HEK293T (cell line): ENCODE measurements at places on chromosomes 2 and 18.

DNA sequence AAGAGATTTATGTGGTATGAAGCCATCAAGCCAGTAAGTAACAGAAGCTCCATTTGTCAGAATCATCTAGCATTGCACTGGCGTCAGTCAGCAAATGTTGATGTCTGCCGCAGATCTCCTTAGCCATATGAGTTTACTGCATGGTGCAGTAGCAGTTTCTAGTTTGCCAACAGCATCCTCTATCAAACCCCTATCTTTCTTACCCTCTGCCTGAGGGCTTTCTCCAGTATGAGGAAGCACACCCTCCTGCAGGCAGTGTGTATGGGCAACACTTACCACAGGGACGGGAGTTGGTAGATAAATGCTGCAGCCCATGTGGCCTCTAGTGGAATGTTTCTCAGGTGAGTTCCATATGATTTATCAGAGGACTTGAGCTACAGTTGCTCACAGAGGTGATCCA lies 63.7 kb downstream of the EFEMP1 start:
- DNase-seq, result no peak

DNA sequence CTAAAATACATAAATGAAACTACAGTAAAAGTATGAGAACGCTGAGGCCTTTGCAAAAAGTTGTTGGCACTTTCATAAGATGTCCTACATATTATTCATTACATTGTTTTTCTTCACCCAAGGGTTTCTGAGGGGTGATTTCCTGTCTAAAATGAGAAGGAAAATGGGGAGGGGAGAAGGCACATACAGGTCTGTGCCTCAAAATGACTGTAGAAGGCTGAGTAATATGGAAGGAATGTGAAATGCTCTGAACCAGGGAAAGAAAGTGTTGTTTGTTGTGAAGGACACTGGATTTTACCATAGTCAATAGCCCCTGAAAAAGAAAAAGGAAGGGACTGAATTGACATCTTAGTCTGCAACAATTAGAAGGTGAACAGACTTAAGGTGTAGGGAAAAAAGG lies 99.5 kb upstream of the RNF152 start:
- DNase-seq, result no peak

DNA sequence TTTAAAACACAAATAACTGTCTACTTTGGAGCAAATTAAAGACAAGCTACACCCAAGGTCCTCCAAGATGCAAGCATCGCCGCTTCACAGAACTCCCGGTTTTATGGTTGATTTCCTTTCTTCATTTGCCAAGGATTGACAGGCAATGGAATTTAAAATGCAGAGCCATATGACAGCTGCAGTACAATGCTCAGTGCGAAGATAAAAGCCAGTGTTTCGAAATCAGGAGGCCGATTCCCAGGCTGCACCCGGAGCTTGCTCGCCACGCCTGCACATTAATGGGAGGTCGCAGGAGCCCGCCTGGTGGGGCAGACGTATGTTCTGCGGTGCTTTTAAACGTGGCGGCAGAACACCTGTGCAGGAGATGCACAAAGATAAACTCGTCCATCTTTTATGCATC lies 727.6 kb upstream of the SOX11 start:
- DNase-seq, result no peak

DNA sequence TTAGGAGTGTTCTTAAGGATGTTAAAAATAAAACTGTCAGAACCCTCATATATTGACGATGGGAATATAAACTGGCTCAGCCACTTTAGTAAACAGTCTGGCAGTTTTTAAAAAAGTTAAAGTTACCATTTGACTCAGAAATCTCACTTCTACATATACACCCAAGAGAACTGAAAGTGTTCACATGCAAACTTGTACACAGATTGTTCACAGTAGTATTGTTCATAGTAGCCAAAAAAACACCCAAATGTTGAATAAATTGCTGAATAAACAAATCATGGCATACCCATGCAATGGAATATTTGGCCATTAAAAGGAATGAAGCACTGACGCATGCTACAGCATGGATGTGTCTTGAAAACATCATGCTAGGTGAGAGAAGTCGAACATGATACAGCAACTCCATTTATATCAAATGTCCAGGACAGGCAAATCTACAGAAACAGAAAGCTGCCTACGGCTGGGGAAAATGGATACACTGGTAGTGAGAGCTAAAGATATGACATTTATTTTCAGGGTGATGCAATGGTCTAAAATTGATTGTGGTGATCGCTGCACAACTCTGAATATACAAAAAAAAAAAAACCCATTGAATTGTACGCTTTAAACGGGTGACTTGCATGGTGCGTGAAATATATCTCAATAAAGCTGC lies 10.1 kb downstream of the RPL31 start:
- DNase-seq, result no peak

DNA sequence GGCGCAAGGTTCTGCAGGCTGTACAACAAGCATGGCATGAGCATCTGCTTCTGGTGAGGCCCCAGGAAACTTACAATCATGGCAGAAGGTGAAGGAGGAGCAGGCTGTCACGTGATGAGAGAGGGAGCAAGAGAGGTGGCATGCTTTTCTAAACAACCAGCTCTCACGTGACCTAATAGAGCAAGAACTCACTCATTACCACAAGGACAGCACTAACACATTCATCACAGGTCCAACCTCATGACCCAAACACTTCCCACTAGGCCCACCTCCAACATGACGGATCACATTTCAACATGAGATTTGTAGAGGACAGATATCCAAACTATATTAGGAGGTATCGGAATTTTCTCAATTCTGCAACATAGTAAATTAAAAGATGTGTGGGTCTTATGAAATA lies 108.8 kb upstream of the DLX2 start:
- no peak for DNase-seq

- no peak for DNase-seq
Measured at GRCh38 chr2:197838036-197838435, 33.6 kb downstream of the PLCL1 start.

- DNase-seq, result no peak
Measured at GRCh38 chr2:120605231-120605935, 130.3 kb upstream of the GLI2 start.

DNA sequence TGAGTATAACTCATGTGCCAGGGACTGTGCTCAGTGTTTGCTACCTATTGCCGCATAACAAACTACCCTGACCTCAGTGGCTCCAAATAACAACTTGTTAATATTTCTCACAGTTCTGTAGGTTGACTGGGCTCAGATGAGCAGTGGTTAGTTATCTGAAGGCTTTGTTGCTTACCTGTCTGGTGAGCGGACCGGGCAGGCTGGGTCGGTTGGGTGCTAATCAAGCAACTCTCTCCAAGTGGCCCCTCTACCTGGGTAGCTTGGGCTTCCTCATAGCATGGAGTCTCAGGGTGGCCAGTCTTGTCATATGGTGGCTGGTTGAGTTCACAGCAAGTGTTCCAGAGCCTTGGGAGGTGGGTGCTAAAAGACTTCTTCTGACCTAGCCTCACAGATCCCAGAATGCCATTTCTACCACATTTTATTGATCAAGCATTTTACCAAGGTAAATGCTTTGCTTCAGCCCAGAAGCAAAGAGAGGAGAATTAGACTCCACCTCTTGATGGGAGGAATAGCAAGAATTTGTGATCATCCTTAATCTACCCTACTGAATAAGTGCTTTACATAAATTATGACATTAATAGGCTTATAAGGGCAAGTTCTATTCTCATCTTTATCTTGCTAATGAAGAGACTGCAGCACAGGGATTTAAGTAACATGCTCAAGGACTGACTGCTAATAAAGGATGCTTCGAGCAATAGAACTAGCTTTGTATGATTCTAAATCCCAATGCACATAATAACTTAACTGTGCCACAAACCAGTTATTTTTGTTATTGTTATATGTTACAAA lies 16.9 kb downstream of the RAB31 start:
- DNase-seq, result no peak

- DNase-seq, result peak; percentile 25
Measured at GRCh38 chr2:207734264-207734635, 22.8 kb downstream of the CCNYL1 start.

DNA sequence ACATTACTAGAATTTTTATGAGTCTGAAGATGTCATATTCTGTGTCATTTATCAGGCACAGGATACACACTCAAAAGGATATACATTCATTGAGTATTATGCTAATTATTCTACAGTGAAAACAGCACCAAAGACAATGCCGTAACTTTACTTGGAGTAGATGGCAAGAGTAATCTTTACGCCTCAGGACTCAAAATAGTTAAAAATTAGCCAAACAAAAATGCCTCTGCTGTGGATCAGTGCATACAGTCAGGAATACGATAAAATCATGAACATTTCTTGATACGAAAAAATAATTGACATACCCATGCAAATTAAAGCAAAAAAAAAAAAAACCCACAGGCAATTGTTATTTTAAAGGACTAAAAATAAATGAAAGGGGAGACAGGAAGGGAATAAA lies 129.7 kb downstream of the NETO1 start:
- no peak for DNase-seq

DNA sequence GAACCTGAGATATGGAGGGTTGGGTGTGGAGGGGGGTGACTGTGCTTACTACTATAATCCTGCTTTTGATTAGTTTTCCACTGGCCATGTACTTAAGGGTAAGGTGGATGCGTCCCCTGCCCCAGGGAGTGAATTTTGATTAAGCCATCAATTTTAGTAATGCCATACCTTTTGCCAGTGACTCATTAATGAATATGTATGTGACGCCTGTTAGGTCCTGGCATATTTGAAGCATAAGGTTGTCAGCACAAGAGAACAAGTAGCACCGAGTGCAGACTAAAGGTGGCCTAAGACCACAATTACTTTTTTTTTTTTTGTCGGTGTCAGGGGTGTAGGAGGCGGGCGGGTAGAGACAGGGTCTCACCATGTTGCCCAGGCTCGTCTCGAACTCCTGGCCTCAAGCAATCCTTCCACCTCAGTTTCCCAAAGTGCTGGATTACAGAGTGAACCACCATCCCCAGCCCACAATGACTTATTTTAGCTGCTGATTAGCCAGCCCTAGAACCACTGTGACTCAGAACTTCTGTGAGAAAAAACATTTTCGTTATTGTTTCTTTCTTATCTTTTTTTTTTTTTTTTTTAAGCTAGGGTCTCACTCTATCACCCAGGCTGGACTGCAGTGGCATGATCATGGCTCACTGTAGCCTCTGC lies 7.0 kb downstream of the TANC1 start:
- DNase-seq, result no peak

- no peak for DNase-seq
Measured at GRCh38 chr2:26768759-26769088, 4.6 kb downstream of the SLC35F6 start.

GRCh38 chr2:157685572-157685971 lies 56.9 kb upstream of the ACVR1C start:
- DNase-seq, result no peak

DNA sequence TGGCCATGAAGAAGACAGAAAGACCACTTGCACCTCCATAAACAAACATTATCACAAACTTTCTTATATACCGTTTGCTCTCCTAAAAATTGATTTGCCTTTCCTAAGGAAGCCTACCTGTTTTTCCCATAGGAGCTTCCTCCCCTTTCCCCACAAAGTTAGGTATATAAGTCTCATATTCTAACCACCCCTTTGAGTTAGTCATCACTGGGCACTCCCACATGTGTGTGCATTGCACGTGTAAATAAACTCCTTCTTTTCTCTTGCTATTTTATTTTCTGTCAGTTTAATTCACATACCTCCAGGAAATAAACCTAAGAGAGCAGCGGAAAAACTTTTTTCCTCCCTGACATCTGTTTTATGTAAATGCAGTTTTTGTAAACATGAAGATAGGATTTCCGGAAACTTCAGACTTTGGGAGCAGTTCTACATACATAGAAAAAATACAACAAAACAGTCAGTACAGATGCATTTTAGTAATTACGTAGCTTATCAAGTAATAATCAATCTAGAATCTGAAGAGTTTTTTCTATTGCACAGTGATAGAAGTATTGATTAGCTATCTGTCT lies 46.6 kb downstream of the PLCL1 start:
- no peak for DNase-seq

- no peak for DNase-seq
Measured at GRCh38 chr2:231640641-231641111, 48.0 kb downstream of the TEX44 start.

- DNase-seq, result no peak
Measured at GRCh38 chr2:99611034-99611433, 121.2 kb upstream of the REV1 start.

- DNase-seq, result peak; percentile 67
Measured at GRCh38 chr2:215828528-215829184, 184.7 kb downstream of the MREG start.

DNA sequence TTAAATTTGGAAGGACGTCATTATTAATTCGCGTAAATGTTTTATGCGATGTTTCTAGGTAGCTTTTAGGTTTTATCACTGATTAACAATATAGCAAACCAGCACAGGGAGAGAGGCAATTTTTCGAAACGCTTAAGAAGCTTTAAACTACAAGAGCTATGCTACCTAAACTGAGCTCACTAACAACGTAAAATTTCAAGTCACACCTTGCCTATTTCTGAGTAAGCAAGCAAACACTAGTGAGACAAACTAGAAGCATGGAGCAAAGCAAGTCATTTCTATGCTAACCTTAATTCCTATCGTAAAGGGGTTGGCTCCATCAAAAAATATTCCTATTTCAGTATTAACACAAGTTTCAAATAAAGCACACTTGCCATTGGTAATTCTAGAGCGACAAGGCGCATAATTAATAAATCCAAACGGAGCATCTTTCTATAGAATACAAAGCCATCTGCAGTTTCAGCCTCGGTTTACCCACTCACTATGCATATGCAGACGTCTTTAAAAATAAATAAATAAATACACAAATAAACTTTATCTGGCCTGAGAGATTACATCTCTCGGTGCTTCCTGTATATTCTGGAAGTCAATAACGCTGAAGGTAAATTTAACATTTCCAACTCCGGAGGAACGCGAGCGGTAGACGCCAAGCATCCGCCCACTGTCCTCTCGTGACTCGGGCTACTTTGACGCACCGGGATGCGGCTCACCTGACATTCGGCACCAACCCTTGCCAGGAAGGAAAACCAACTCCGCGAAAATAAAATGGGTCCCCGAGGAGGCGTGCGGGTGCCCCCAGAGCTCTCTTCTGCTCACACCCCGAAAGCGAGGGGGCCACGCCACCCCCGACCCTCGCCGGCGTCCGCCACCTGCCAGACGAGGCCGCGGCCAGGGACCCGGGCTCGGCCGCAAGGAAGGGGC lies 947 bp downstream of the ITSN2 start:
- DNase-seq, result peak; percentile 39

DNA sequence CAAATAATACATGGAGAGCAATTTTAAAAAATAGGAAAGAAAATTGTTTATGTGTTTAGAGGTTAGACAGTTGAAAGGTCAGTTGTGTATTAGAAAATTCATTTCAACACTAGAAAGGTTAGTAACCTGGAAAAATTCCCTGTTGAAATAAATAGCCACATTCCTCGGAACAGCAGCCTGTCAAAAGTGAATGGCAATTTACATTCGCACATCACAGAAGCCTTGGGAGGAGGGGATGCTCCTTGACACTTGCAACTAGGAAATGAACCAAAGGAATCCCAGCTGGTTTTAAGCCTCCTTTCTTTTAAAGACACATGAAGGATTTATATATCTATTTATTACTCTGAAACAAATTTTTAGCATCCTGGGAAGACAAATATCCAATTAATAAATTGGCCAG lies 653.5 kb upstream of the LRRTM4 start:
- DNase-seq, result no peak

GRCh38 chr2:86675511-86676015 lies 44.5 kb upstream of the RMND5A start:
- no peak for DNase-seq

GRCh38 chr2:26285931-26286330 lies 41.2 kb downstream of the HADHB start:
- DNase-seq, result no peak
